ENCODE measurements at places on chromosomes 7 and 10.
A peak's percentile ranks its signal among the peaks of the same experiment; 100 is the strongest.

DNA sequence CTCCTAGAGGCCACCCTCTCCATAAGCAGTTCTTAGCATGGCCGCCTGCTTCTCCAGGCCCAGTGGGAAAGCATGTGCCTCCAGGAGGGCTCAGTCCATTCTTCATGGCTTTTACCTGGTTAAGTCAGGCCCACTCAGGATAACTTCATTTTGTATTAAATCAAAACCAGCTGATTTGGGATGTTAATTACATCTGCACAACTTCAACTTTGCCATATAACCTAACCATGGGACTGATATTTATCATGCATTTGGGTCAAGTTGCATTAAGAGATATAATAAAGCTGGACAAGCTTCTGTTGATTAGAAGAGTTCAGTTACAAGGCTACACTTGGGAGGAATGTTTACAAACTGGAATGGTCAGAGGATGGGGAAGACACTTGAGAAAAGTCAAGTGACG lies 65.5 kb downstream of the EGFR start:
- H3K4me1 ChIP-seq: peaks cover 11% of the 10 kb centered on the region
- no peak overlapping the region for H3K4me3 ChIP-seq
- no peak for DNase-seq
- H3K27ac ChIP-seq: no peak overlapping the region
- no peaks in the 10 kb centered on the region for H3K36me3 ChIP-seq

DNA sequence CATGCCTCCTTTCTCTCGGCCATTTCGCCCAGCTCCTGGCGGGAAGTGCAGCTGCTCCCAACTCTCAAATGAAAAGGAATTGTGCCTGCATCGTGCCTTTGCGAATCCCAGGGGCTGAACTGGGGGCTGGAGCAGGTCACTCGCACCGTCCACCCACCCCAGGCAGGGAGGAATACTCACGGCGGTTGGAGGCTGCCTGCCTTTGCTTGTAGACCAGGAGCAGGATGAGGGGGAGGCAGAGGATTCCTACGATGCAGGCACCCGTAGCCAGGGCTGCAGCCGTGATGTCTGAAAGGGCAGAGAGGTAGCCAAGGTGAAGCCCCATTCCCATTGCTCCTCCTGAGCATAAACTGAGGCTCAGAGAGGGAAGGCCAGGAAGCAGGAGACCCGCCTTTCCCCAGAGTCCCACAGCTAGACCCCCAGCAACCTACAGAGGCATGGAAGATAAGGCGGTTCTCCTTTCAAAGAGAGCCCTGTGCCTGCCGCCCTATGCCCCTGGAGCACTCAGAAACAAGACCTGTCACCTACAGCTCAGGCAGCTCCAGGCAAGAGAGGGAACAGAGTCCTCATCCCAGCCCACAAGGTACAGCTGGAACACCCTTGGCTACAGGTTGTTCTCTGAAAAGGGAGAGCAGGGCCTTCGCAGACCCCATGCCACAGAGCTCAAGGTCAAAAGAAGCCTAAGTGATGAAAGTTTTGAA lies 18.0 kb downstream of the VSIR start:
- no peak overlapping the region for H3K4me3 ChIP-seq
- no peak overlapping the region for H3K27ac ChIP-seq
- H3K36me3 ChIP-seq: peaks cover 13% of the 10 kb centered on the region

DNA sequence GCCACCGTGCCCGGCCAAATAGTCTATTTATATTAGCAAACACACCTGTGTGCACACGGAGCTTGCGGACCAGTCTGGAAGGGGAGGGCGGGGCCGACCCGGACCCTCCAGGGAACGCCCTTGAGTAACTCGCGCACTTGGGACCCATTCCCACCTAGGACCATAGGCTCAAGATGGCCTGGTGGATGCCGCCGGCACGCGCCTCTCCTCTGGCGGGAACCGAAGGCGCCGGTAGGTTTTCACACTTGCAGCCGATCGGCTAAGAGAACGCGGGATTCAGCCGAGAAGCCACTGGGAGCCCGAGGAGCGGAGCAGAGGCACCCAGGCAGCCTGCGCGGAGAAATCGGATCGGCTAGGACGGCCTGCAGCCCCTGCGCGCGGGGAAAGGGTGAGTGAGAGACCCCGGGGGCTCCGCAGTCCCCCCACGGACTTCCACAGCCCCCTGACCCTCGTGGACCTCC lies 18.9 kb downstream of the IFT22 start:
- H3K4me1 ChIP-seq: no peaks in the 10 kb centered on the region
- peaks cover 8% of the 10 kb centered on the region for H3K36me3 ChIP-seq
- no peak for DNase-seq
- H3K4me3 ChIP-seq: no peak overlapping the region
- H3K27ac ChIP-seq: no peak overlapping the region

DNA sequence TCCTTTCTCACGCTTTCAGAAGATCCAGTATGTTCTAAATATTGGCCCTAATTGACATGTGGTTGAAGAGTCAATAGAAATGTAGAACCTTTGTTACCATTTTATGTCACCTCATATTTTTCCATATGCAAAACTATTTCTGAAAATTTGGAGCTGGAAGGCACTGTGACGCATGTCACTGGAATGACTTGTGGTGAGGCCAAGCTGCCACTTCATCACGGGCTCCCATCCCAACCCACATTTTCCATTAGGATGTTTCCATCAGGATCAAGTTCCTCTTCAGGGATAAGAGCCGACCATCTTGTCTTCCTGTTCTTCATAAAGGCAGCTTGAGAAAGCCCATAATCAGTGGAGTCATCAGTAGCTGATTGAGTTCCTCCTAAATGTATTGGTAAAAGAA lies 1241.7 kb downstream of the GATA3 start:
- no peak overlapping the region for H3K4me3 ChIP-seq
- no peak for DNase-seq
- H3K36me3 ChIP-seq: no peaks in the 10 kb centered on the region
- peaks cover 3% of the 10 kb centered on the region for H3K4me1 ChIP-seq
- H3K27ac ChIP-seq: no peak overlapping the region
- H3K27me3 ChIP-seq: no peaks in the 10 kb centered on the region

DNA sequence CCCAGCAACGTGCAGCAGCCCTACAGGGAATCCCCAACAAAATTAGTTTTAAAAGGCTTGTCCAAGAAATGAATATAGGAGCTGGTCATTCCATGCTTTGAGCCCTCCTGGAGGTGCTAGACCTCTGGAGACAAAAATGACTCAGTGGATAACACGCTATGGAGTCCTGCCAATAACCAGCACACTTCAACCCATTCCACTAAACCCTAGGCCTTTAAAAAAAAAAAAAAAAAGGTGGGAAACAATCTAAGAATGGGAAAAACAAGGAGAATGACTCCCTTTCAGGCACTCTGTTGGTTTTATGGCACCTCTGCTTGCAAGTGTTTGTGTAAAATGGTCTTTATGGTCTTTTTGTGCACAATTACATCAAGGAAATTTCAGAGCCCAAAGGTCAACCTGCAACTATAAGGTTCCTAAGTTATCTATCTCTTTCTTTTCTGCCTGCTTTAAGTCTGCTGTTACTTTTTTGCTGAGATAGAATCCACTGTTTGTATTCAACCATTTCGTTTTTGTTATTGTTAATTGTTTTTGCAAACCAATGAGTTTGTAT lies 21.3 kb downstream of the AVL9 start:
- H3K36me3 ChIP-seq: peaks cover 38% of the 10 kb centered on the region
- no peak for DNase-seq
- peaks cover 44% of the 10 kb centered on the region for H3K4me1 ChIP-seq
- peak overlapping the region; percentile 20 for H3K27ac ChIP-seq

GRCh38 chr7:90680484-90680883 lies 84.4 kb downstream of the CDK14 start:
- H3K4me3 ChIP-seq: no peak overlapping the region
- peaks cover 2% of the 10 kb centered on the region for H3K36me3 ChIP-seq
- H3K27me3 ChIP-seq: no peaks in the 10 kb centered on the region

- H3K27me3 ChIP-seq: peaks cover 7% of the 10 kb centered on the region
- no peak overlapping the region for H3K27ac ChIP-seq
- no peaks in the 10 kb centered on the region for H3K36me3 ChIP-seq
- no peak for DNase-seq
- no peak overlapping the region for H3K4me3 ChIP-seq
These were observed 37.7 kb downstream of the ATXN7L1 start for GRCh38 chr7:105838627-105839231.

DNA sequence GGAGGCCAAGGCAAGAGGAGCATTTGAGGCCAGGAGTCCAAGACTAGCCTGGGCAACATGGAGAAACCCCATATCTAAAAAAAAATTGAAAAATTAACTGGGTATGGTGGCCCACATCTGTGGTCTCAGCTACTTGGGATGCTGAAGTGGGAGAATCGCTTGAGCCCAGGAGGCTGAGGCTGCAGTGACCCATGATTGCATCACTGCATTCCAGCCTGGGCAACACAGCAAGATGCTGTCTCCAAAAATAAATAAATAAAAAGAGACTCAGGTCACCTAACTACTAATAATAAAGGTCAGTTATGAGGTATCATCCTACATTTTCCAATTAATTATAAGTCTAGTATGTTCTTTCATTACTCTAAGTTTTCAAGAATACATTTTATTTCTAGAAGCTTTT lies 20.6 kb downstream of the CABCOCO1 start:
- H3K4me1 ChIP-seq: no peaks in the 10 kb centered on the region
- no peaks in the 10 kb centered on the region for H3K27me3 ChIP-seq
- H3K4me3 ChIP-seq: no peak overlapping the region

- DNase-seq: no peak
- H3K27ac ChIP-seq: no peak overlapping the region
- H3K4me1 ChIP-seq: peaks cover 4% of the 10 kb centered on the region
- peaks cover 14% of the 10 kb centered on the region for H3K36me3 ChIP-seq
These were observed 163.1 kb downstream of the ADK start for GRCh38 chr10:74314166-74314565.

- peaks cover 18% of the 10 kb centered on the region for H3K27me3 ChIP-seq
- DNase-seq: no peak
- H3K4me3 ChIP-seq: no peak overlapping the region
- no peaks in the 10 kb centered on the region for H3K36me3 ChIP-seq
- no peak overlapping the region for H3K27ac ChIP-seq
- no peaks in the 10 kb centered on the region for H3K4me1 ChIP-seq
These were observed 21.4 kb downstream of the LEP start for GRCh38 chr7:128262273-128263028.

DNA sequence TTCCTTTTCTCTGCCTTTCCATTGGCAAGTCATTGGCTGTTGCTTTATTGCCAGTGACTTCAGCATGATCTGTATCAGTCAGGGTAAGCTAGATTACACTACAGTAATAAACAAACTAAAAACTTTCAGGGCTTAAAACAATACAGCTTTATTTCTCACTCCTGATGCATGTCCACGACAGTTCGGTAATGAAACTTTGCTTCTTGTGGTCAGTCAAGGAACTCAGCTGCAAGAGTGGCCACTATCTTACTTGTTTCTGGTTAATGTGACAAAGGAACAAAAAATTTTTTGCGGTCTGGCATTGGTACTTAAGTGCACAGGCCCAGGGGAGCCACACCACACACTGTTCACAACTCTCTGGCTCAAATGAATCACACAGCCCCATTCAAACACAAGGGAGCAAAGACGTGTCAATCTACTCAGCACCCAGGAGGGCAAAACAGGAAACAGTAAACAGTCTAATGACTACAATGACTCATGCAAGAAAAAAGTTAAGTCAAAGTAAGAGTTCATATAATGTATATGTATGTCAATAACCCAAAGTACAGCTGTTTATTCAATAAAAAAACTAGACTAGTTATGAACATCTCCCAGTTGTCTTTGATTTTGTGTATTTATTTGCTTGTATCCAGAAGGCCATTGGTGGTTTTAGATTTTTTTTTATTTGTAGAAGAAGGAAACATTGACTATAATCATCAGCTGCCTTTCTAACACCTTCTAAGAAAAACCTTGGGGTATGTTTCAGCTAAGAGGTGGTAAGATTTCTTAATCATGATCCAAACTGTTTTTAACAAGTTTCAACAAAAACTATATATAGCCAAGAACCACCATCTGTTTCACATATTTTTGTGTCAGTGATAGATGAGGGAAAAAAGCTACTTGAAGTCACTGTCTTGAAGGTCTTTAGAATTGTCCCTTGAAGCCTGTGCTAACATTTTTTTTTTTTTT lies 134.4 kb upstream of the FAM3C start:
- H3K4me1 ChIP-seq: peaks cover 4% of the 10 kb centered on the region
- no peaks in the 10 kb centered on the region for H3K27me3 ChIP-seq
- H3K36me3 ChIP-seq: no peaks in the 10 kb centered on the region
- H3K27ac ChIP-seq: no peak overlapping the region
- no peak for DNase-seq

DNA sequence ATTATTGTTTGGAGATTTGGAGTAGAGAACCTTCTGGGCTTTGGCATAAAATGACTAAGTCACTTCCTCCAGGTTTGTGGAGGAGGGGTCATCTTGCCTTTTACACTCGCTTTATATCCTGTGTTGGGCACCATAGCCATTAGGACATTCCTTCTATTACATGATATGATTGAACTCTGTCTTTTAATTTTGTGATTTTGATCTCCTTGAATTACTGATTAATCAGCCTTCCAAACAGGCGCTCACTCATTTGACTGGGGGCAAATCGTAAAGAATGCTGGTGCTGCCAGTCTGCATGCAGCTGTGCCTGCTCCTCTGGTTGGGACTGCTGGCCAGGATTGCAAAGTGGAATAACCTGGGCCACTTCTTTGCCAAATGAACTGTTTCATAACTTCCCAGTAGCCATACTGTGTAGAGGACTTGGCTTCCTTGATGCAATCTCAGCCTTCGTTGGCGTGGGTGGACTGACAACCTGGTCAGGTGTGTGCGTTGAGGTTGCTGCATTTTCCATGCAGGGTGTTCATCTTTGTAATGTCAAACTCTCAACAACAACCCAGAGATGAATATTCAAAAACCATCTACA lies 65.9 kb upstream of the RAB11FIP2 start:
- no peaks in the 10 kb centered on the region for H3K36me3 ChIP-seq
- no peak overlapping the region for H3K4me3 ChIP-seq
- no peaks in the 10 kb centered on the region for H3K27me3 ChIP-seq

DNA sequence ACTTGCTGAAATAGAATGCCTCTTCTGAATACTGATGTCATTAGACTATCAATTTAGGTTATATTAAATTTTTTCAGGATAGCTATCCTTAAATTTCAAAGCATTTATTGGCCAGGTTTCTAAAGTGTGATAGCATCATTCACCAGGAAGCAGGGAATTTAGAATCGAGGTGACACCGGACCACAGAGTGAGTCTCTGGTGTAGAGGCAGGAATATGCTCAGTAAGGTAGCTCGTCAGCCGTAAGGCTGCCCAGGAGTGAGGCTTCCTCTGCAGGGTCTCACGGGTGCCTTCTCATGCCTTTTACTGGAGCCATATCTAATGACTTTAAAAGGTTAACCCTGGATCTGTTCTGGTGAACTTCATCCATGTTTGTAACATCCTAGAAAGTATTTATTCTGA lies 170.8 kb upstream of the KLF14 start:
- H3K4me1 ChIP-seq: peaks cover 43% of the 10 kb centered on the region
- peaks cover 18% of the 10 kb centered on the region for H3K36me3 ChIP-seq
- no peak for DNase-seq
- no peaks in the 10 kb centered on the region for H3K27me3 ChIP-seq

Measured in memory B cell (primary cell).